ENCODE measurements at places on chromosomes 16 and 17.

- DNase-seq = no peak
These were observed 238.8 kb downstream of the MRTFB start for GRCh38 chr16:14309906-14310305.

DNA sequence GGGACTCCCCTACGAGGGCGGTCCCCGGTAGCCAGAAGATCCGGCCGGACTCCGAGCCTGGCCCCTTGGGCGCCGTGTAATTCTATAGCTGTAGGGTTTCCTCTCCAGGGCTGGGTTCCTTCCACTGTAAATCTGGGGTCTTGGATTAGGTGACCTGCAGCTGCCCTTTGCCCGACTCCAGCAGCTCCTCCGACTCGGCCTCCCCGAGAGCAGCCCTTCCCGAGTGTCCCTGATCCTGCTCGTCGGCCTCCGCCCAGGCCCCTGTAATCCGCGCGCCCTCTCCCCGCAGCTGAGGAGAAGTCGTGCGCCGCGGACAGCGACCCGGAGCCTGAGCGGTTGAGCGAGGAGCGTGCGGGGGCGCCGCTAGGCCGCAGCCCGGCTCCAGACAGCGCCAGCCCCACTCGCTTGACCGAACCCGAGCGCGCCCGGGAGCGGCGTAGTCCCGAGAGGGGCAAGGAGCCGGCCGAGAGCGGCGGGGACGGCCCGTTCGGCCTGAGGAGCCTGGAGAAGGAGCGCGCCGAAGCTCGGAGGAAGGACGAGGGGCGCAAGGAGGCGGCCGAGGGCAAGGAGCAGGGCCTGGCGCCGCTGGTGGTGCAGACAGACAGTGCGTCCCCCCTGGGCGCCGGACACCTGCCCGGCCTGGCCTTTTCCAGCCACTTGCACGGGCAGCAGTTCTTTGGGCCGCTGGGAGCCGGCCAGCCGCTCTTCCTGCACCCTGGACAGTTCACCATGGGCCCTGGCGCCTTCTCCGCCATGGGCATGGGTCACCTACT lies 5.5 kb downstream of the TBX2 start:
- no peak for DNase-seq

DNA sequence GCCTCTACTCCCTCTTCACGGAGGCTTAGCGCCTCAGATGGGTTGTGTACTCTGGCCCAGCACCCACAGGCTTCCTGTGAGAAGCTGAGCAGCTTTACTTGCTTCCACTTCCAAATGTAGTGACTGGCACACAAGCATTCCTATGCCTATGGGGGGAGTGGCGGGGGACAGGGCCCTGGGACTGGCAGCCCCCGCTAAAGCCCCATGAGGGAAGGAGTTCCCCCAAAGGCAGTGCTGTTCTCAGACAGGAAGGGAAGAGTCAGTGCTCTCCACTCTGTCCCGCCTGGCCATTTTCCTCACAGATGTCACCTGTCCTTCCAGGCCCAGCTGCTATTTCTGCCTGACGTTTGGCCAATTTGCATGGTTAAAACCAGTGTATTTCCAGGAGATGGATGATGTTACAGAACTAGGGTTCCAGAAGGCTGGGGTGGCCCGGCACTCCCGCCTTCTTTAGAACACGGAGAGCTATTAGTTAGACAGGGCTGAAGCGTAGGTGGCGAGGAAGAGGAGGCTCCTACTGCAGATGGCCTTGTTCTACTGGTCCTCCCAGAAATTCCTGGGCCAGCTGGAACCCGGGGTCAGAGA lies 83.9 kb upstream of the FBXO47 start:
- no peak for DNase-seq

DNA sequence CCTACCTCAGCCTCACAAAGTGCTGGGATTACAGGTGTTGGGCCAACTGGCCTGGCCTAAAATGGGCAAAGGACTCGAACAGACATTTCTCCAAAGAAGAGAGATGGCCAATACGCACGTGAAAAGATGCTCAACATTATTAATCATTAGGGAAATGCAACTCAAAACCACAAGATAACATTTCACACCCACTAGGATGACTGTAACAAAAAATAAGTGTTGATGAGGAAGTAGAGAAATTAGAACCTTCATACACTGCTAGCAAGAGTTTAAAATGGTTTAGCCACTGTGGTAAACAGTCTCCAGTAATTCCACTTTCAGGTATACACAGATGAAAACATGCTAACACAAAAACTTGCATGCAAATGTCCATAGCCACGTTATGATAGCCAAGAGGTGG lies 5.7 kb downstream of the TMED6 start:
- DNase-seq = no peak

DNA sequence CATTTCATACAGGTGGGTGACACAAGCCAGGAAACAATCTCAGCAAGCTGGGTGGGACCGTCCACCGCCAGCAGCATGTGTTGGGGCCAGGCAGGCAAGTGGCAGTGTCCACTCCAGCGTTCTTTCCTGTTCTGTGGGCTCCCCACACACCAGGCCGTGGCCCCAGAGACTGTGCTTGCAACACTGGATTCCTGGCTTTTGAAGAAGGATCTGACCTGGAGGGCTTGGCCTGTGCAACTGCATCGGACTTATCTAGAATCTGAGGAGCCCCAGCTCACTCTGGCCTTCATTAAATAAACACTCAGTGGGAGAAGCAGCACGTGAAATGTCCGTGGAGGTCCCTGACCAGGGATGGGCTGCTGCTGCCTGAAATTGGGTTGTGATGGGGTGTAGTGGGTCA lies 3.2 kb downstream of the KSR1 start:
- DNase-seq = no peak

DNA sequence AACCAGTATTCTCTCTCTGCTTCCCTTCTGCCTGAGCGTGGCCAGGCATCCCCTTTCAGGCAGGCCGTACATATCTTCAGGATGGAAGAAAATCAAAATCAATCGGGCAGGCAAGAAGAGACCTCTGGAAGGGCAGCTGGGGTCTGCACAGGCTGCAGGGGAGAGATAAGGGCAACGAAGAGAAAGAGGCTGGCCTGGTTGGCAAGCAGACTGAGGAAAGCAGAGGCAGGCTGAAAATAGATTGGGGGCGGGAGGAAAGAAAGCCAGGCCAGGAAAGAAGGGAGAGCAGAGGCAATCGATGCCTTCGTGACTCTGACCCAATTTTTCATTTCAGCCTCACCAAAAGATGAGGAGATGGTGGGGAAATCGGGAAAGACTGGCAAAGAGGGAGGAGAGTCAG lies 18.1 kb downstream of the PIPOX start:
- DNase-seq = no peak

GRCh38 chr16:28597692-28598261 lies 927 bp upstream of the SULT1A2 start:
- DNase-seq = no peak

All from stimulated activated CD8-positive, alpha-beta memory T cell treated with anti-CD3 and anti-CD28 coated beads, Interleukin-4, amount 100 ng/mL, for 1 hour (primary cell).